Neural progenitor cell (in vitro differentiated cells): ENCODE measurements at places on chromosomes 12 and 14. TPM values are rescaled to one million over a fixed set of nuclear protein-coding genes. Genes with fewer than 3 reads are reported as not detected.

Gene COX14
- 15.3 and 22.7 TPM in 2 replicates for total RNA-seq

Gene PLBD1
- total RNA-seq = 4.8 and 5.4 TPM in 2 replicates

Gene SOAT2
- total RNA-seq = not detected in 2 replicates

Gene CCDC196
- not detected in 2 replicates for total RNA-seq

Gene GDF11
- 9.1 and 21.9 TPM in 2 replicates for total RNA-seq

Gene HCAR3
- not detected in 2 replicates for total RNA-seq

Gene ACSM4
- total RNA-seq = not detected in 2 replicates

DNA sequence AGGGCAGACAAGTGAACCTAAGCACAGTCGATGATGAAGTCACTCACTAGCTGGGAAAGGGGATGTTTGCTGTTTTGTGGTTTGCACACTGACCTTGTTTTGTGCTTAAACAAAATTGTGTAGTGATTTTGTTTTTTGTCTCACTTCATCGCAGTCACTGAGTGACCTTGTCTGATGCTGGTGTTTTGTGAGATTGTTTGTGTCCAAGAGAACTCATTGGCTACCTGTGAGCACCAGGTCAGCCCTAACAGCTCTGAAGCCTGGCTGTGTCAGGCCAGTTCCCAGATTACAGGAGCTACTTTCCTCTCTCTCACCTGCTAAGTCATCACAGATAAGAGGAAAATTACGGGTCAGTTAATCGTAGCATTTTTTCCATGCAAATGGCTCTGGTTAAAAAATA lies 3.9 kb upstream of the ESYT1 start:
- no peaks in the 10 kb centered on the region for H3K27me3 ChIP-seq
- no peak overlapping the region for H3K27ac ChIP-seq
- H3K4me1 ChIP-seq = peaks cover 18% of the 10 kb centered on the region
- H3K36me3 ChIP-seq = no peaks in the 10 kb centered on the region
- no peak for DNase-seq
- no peak overlapping the region for H3K4me3 ChIP-seq

DNA sequence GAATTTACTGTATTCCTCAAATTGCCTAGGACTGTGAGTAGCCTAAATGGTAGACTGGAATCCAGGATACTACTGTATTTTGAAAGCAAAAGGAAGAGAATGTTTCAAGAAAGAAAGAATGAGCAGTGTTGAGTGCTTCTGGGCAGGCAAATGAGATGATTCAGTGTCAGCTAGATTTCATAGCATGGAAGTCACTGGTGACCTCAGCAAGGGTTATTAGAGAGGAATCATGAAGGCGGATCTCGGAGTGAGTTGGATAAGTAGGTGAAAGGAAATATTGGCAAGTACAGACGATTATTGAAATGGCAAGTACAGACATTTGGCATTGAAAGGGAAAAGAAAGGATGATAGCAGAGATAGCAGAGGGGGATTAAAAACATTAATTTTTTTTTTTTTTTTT lies 27.1 kb downstream of the VRK1 start:
- no peaks in the 10 kb centered on the region for H3K27me3 ChIP-seq
- H3K4me1 ChIP-seq = peaks cover 20% of the 10 kb centered on the region
- H3K4me3 ChIP-seq = no peak overlapping the region
- H3K36me3 ChIP-seq = no peaks in the 10 kb centered on the region

DNA sequence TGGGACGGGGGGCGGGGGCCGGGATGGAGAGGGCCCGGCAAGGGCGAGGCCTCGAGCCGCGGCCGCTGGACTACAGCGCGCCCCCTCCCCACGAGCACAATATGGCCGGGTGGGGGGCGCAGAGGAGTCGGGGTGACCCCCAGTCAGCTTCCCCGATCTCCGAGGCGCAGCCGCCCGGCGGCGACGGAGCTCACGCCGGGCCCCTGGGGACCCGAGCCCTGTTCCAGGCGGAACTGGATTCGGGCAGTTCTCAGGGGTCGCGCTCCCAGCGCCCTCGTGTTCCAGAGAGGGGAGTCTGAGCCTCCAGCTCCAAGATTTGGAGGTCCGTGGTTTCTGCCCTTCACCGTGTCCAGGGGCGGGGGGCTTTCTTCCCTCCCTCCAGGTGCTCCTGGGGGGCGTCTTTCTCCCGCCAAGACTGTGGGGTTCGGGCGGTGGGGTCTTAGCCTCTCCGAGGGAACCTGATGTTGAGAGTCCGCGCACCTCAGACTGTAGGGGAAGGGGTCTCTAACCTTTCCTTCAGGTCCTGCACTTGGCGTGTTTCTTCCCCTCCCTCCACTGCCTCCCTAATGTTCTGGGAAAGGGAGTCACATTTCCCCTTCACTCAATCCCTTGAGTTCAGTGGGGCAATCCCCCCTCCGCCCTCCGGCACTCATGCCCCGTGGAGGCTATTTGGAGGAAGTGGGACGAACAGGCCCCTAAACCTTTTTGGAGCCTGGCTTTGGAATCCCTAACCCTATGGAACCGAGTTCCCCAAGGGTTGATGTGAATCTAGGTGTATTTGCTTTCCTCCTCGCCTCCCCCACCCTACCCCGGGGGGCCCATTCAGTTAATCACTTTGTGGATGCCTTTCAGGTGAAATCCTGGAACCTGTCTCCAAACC lies 584 bp downstream of the ACVR1B start:
- H3K36me3 ChIP-seq = no peaks in the 10 kb centered on the region
- peaks cover 7% of the 10 kb centered on the region for H3K4me1 ChIP-seq
- peaks cover 42% of the 10 kb centered on the region for H3K27me3 ChIP-seq
- H3K27ac ChIP-seq = no peak overlapping the region
- peak overlapping the region; percentile 66 for H3K4me3 ChIP-seq
- DNase-seq = peak; percentile 75

GRCh38 chr12:8639936-8640335 lies 22.7 kb downstream of the MFAP5 start:
- peaks cover 4% of the 10 kb centered on the region for H3K4me1 ChIP-seq
- DNase-seq = no peak
- H3K27ac ChIP-seq = no peak overlapping the region
- no peak overlapping the region for H3K4me3 ChIP-seq

DNA sequence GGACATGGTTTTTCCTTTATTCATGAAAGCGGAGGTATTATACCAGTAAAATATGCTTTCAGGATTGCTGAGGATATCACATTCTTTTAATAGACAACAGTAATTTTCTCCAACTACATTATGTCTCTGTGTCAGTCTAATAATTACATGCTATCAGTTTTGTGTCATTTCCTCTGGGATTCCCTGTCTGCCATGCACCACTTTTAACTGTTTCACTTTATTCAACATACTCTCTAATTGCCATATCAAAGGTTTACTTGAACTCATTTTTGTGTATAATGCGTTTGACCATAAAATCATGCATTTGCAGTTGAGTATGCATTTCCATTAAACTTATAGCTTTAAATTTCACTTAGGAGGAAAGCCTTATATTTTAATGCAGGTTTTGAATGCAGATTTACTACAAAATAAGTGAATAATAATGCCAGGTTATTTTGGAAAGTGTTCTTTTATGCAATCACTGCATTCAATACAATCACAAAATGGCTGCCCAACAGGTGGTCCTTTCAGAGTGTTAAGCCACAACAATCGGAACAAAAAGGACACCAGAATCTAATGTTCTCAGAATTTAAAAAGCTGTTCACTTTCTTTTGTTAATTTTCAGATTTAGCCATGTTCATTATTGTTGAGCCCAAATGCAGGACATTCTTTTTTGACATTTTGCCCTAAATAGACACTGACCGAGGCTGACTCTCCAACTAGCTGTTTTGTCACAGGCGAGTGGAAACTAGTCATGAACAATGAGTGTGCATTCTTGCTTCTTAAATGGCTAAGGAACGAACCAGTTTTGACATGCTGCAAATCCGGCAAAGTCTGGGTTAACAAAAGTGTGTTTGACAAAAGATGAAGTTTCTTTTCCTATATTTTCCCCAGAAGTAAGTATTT lies 40.9 kb downstream of the MBIP start:
- peaks cover 3% of the 10 kb centered on the region for H3K36me3 ChIP-seq
- no peaks in the 10 kb centered on the region for H3K27me3 ChIP-seq
- peak; percentile 81 for DNase-seq

DNA sequence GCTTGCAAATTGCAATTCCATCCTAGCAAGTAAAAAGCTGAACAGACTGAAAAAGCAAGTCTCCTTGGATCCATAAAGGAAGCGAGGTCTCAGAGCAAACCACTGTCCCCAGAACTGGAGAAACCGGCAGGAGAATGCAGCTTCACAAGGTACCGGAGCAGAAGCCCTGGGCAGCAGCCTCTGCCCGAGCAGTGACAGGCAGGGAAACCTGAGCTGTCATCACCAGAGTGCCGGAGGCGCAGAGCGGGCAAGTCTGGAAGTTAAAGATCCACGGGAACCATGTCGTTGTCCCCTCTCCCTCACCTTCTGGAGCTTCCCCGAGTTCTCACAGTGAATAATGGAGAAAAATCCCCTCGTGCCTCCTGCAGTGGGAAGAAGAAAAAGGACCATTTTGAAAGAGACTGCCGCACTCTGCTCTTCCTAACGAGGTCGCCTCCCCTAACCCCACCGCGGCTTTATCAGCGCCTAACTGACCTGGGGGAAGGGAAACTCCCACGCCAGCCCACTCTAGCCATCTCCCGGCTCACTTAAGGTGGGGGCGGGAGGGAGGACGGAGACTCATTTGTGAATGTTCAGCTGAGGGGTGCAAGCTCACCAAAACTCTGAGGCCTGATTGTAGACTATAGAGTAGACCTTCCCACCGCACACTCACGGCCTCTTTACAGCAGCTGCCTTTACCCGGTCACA lies 27.8 kb downstream of the FBXL14 start:
- no peaks in the 10 kb centered on the region for H3K36me3 ChIP-seq
- H3K4me3 ChIP-seq = peak overlapping the region; percentile 7
- H3K27me3 ChIP-seq = no peaks in the 10 kb centered on the region
- H3K27ac ChIP-seq = peak overlapping the region; percentile 74
- peak; percentile 57 for DNase-seq
- H3K4me1 ChIP-seq = peaks cover 35% of the 10 kb centered on the region

- peaks cover 10% of the 10 kb centered on the region for H3K4me1 ChIP-seq
- no peak overlapping the region for H3K27ac ChIP-seq
- peaks cover 86% of the 10 kb centered on the region for H3K27me3 ChIP-seq
Observed at GRCh38 chr12:27975222-27976136, 2.9 kb upstream of the PTHLH start.

DNA sequence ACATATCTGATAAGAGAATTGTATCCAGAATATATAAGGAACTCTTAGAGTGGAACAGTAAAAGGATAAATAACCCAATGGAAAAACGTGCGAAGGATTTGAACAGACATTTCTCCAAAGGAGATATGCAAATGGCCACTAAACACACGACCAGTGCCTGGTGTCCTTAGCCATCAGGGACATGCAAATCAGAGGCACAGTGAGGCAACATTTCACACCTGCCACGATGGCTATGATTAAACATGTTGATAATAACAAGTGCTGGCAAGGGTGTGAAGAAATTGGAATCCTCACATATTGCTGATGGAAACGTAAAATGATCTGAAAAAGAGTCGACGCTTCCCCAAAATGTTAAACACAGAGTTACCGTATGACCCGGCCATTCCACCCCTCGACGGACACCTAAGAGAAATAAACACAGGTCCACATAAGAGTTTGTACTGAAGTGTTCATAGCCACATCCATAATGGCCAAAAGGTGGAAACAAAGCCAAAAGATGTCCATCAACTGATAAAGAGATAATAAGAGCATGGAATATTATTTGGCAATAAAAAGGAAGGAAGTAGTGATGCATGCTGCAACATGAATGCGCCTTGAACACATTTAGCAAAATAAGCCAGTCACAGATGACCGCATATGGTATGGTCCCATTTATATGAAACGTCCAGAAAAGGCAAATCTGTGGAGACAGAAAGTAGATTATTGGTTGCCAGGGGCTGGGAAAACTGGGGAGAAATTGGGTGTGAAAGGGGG lies 6.3 kb upstream of the TMEM121 start:
- no peaks in the 10 kb centered on the region for H3K4me1 ChIP-seq
- H3K27me3 ChIP-seq = peaks cover 59% of the 10 kb centered on the region
- H3K27ac ChIP-seq = no peak overlapping the region
- no peak overlapping the region for H3K4me3 ChIP-seq
- no peaks in the 10 kb centered on the region for H3K36me3 ChIP-seq
- DNase-seq = no peak

DNA sequence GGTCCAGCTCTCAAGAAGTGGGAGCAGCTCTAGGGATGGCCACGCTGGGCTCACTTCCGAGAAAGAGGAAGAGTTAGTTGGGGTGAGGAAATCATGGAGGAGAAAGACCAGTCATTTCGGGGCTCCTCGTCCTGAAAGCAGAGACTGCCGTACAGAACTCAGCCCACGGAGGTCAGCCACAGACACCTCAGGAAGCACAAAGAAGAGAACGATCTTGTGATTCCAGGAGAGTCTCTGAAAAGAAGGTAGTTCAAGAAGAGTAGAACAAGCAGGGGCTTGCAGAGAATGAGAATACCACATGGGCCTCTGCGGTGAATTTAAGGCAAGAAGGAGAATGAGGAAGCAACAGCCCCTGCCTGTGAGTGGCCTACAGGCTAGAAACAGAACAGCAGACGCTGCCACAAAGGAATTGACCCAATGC lies 311.9 kb downstream of the CACNA1C start:
- DNase-seq = peak; percentile 44
- H3K4me1 ChIP-seq = peaks cover 8% of the 10 kb centered on the region
- no peak overlapping the region for H3K4me3 ChIP-seq
- no peaks in the 10 kb centered on the region for H3K27me3 ChIP-seq
- H3K36me3 ChIP-seq = no peaks in the 10 kb centered on the region

DNA sequence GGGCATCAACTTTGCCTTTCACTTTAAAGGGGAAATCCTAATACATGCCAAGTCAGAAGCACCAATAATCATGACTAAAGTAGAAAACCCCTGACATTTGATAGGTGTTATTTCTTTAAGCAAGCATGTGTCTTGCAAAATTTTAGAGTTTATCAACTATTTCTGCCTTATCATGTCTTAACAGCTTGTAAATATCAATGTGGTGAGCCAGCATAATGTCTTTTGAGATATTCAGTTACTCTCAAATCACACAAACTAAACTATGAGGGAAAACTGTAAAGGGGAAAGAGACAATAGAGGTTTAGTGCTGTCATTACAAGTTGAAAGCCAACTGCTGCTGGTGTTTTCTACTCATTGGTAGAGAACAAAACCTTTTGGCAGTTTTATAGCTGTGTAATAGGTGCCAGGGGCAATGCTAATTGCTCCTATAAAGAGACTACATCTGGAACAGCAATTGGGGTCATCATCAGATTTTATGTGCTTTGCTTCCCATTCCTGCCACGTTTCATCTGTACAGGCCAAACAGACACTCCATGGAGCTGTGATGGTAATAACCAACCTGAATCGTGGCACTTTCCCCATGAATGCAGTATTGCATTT lies 1027.4 kb downstream of the FSCB start:
- no peaks in the 10 kb centered on the region for H3K36me3 ChIP-seq
- no peak overlapping the region for H3K4me3 ChIP-seq
- H3K27me3 ChIP-seq = no peaks in the 10 kb centered on the region
- DNase-seq = no peak
- no peaks in the 10 kb centered on the region for H3K4me1 ChIP-seq

GRCh38 chr14:38409071-38409705 lies 153.3 kb upstream of the CLEC14A start:
- H3K27ac ChIP-seq = no peak overlapping the region
- no peaks in the 10 kb centered on the region for H3K27me3 ChIP-seq
- DNase-seq = no peak
- H3K36me3 ChIP-seq = no peaks in the 10 kb centered on the region

- H3K27me3 ChIP-seq = no peaks in the 10 kb centered on the region
- H3K4me3 ChIP-seq = no peak overlapping the region
- no peak for DNase-seq
- no peaks in the 10 kb centered on the region for H3K4me1 ChIP-seq
- H3K36me3 ChIP-seq = no peaks in the 10 kb centered on the region
- H3K27ac ChIP-seq = no peak overlapping the region
Observed at GRCh38 chr12:118650586-118650960, 274.2 kb downstream of the SUDS3 start.
